ENCODE measurements at places on chromosomes 5 and 9.
A peak's percentile ranks its signal among the peaks of the same experiment; 100 is the strongest.

DNA sequence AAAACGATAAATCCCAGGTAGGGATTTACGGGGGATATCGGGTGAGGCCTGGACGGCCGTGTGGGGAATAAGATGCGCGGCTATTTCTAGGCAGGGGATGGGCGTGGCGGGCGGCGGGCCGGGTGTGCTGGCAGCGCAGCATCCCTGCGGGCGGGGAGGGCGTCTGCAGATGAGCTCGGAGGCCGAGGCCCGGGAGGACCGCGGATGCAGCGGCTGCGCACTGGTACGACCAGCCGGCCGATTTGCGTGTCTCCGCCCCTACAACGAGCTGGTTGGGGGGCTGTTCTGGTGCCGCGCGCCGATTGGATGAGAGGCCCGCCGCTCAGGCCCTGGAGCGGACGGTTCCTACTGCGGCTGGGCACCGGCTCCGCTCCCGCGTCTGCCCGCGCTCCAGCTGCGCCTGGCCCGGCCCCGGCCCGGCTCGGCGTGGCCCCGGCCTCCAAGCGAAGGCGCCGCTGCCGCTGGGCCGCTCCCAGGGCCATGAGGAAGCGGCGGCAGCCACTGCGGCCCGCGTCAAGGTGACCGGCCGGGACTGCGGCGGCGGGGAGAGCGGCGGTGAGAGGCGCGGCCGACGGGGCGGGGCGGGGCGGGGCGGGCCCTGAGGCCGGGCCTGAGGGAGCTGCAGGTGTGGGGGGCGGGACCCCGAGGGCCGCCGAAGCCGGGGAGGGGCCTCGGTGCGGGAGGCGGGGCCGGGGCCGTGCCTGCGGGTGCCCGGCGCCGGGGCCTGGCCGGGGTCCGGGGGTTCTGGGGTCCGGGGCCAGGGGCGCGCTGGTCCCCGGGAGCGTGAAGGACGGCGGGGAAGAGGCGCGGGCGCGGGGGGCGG is at the start of gene RALGPS1:
TSS of gene RALGPS1 (plus strand) at position 325 of the 823 bp plus-strand sequence. CDS start 47,508 bp downstream, outside the sequence.
- peak; percentile 99 for DNase-seq

- no peak for DNase-seq
Observed at GRCh38 chr5:61298580-61298979, 33.5 kb upstream of the ZSWIM6 start.

GRCh38 chr9:127074561-127075548 is 47.6 kb downstream of the ANGPTL2 start:
- no peak for DNase-seq

DNA sequence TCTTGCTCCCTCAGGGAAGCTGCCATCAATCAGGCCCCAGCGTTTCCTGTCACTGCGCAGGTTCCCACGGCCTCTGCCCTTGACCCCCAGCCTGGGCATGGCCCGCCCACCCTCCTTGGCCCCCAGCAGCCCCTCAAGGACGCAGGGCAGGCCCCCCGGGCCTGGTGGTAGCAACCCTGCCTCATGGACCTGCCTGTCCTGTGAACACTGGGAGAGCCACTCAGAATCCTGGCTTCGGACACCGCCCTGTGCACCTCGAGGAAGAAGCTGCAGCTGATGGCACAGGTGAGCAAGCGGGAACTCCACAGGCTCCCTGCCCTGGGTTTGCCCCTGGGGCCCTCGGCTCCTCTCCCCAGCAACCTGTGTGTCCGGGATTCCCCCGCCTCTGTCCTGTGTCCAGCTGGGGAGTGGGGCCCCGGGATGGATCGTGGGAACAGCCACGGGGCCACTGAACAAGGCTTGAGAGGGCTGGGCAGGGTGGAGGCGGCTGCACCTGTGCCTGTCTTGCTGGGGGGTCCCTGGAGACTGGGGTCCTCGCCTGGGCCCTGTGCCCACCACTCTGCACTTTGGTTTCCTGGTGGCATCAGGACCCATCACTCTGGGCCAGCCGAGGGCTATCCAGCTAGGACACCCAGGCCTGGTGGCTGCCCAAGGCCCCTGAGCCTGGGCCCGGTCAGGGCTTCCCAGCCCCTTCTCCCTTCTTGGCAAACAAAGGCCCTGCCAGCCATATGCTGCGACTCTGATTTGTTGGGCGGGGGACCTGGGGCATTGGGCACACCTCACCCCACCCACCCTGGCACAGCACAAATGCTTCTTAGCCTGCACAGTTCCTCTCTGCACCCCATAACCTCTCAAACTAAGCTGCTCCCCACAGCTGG is 33.5 kb upstream of the EGFL7 start:
- DNase-seq: no peak

DNA sequence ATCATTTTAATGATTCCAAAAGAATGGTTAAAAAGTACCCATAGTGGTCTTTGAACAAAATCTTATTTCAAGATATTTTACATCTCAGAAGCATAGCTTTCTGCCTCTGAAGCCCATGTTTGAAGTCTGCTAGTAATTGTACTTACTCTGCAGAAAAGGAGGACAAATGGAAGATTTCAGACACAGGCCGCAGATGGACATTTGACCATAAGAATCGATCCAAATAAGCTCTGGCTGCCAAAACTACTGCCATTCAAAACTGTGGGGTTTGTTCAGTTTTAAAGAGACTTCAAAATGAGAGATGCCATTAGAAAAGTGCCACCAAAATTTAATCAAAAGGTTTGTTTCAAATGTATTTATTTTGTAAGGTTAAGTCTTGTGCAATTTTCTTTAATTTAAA is 306.7 kb downstream of the DTWD2 start:
- DNase-seq: no peak

DNA sequence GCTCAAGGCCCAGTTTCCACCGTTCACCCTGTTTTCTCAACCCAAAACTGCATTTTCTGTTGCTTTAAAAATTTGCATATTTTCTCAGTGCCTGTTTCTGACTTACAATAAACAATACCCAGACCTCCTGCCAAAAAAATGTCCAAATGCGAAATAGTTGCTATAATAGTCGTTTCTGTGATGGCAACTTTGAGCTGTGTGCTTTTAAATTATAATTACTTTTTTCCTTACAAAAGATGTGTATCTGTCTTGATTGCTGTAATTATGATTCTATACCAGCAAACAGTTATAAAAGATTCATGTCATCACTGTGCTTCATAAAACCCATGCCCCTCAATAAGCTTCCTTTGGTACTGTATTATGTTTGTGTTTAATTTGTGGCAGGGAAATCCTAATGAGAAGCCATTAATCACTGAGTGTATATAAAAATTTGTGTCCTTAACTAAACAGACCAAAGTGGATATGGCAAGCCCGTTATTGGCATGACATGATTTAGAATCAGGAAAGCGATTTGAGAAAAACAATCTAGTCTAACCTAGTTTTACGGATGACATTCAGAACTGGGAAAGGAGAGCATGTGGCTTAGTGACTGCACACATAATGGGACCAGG is 5.4 kb upstream of the SLC1A3 start:
- DNase-seq: no peak

- no peak for DNase-seq
Observed at GRCh38 chr5:95985249-95985648, 23.6 kb upstream of the ELL2 start.

DNA sequence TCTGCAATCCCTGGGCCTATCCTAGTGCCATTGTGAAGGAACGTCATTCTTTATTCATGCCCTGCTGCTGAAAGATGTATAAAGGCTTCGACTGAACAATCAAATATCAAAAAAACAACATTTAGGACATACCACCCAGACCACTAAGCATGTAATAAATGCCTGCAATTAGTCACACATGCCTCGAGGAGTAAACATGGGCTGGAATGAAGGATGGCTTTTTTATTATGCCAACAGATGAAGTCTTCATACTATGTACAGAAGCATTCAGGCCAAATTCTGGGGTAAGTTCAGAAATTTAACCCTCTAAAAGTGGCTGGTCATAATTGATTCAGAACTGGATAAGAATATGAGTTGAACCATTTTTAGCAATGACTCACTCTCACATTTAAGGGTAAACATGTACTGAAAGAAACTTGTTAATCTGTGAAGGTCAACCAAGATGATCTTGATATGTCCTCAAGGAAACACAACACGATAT is 38.1 kb downstream of the FAM240B start:
- no peak for DNase-seq

- no peak for DNase-seq
Observed at GRCh38 chr5:10418654-10419345, 22.9 kb upstream of the ROPN1L start.

- no peak for DNase-seq
Observed at GRCh38 chr5:128085413-128085812, 1.8 kb downstream of the SLC12A2 start.

DNA sequence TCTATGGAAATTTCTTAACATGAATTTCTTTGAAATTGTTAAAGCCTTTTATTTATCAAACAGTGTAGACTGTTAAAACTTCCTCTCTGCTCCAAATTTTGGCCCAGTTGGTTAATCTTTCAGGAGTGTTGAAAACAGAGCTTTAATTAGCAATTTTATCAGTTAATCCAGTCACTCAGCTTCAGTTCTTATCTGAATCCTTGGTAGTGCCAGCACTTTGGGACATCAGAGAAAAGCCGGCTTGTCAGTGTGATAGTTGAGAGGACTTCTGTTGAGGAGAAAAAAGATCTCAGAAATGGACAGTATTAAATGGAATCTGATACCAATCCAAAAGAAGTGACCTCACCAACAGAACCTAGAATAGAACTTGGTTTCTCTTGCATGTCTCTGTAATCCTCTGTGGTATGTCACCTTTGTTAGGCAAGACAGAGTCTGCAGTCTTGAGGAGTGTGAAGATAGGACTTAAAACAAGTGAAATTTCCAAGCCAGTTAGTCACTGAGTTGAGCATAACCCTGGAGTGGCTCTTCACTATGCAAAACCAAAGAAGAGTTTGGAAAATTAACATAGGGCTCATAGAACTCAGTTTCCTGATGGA is 251.8 kb downstream of the NNT start:
- DNase-seq: no peak

- DNase-seq: no peak
Observed at GRCh38 chr5:42858687-42859086, 47.0 kb upstream of the SELENOP start.

- no peak for DNase-seq
Observed at GRCh38 chr5:125600559-125600958, 822.6 kb upstream of the GRAMD2B start.

GRCh38 chr5:87300744-87301143 is 33.1 kb downstream of the RASA1 start:
- no peak for DNase-seq

GRCh38 chr9:74960561-74960960 is 7.8 kb upstream of the C9orf40 start:
- no peak for DNase-seq

DNA sequence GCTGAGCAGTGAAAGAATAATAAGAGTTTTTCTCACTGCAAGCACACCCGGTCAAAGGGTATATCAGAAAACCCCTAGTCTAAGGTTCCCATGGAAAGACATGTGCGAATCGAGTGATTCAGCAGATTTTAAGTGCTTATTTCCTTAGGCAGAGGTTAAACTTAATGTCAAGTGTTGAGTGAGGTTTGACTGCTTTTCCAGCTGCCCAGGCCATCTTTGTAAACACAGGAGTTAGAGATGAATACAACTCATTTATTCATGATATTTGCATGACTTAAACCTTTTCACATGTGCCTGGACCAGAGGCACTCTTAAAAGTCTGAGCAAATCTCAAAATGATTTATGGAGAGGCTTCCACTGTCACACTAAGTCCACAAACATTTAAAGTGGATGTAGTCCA is 137.8 kb upstream of the RGMB start:
- no peak for DNase-seq

DNA sequence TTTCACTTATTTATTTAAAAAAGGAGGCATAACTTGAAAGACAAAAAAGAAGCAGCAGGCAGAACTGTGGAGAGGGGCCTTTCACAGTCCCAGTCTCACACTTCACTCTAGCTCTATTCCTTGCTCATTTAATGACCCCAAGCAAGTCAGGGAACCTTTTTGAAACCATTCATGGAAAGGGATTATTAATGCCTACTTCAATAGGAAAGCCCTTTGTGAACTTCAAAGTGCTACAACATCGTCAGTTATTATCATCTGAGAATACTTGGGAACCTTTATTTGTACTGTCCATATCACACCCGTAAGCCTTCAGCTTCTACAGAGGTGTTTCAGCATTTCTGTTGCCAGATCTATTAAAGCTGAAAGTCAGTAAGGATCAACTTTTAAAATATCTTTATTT is 320.2 kb downstream of the TMEM161B start:
- DNase-seq: no peak

GRCh38 chr9:33850677-33851076 is 33.7 kb downstream of the UBE2R2 start:
- no peak for DNase-seq

GRCh38 chr5:133240425-133241091 is 188.7 kb downstream of the HSPA4 start:
- DNase-seq: peak; percentile 79

GRCh38 chr9:98009936-98010335 is 26.8 kb downstream of the ANP32B start:
- DNase-seq: no peak

DNA sequence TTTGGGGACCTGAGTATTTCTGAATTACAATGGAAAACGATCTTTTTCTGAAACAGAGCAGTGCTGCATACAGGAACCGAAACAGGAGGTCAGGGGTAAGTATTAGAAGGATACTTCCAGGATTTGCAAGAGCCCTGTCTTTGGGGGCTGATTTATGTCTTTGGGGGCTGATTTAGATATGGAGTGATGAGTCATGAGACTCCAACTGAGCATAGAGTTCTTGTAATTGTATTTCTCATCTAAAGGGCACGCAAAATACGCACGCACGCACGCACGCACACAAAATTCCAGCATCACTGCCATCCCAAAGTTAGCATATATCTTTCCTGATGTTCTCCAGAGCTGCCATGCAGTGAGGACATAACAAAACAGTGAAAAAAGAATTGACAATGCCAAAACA is 414.8 kb upstream of the CCNH start:
- DNase-seq: no peak

DNA sequence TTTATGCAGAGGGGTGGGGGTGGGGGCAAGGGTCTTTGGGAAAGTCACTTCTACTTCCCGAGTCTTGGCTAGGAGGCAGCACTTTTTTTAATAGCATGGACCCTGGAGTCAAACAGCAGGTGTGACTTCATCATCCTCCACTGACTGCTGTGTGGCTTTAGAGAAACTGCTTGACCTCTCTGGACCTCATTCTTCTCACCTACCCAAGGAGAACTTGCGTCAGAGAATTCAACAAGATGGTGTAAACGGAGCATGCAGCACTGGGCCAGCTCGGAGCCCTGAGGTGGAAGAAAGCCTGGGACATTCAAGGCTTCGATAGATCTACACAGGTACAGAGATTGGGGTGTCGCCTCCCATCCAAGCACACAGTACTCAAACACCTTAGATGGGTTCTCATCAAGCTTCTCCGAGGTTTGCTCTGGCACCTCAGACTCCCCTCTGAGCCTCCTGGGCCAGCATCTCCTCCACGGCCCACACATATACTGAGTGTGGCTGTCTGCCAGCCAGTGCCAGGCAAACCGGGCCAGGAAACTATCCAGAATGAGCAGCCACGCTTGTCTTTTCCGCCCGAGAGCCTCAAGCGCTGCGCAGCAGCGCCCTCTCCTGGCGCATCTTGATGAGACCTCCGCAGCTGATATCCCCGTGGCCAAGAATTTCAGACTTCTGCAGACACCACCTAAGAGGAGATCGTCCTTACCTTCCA is 4.6 kb upstream of the SLC25A48 start:
- peak; percentile 70 for DNase-seq
